Stimulated activated CD8-positive, alpha-beta memory T cell treated with anti-CD3 and anti-CD28 coated beads, Interleukin-15, amount 100 ng/mL, for 48 hours (primary cell): ENCODE measurements at places on chromosomes 12 and 14.

DNA sequence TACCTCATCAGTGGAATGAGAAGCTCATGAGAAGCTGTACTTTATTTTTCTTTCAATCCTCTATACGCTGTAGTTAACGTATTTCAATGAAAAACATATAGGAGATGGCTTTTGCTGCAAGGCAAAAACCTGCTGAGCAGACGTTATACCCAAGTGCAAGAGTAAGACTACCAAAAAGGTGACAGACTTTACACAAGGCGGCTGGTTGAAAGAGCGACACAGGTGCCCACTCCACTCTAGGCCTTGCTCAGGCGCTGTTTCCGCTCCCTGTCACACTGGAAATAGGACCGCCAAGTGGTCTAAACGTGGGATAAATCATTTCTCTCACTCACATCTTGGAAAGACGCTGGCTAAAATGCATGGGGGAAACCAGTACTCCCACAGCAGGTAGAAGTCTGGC is 54.5 kb downstream of the PPP2R5C start:
- DNase-seq = no peak

DNA sequence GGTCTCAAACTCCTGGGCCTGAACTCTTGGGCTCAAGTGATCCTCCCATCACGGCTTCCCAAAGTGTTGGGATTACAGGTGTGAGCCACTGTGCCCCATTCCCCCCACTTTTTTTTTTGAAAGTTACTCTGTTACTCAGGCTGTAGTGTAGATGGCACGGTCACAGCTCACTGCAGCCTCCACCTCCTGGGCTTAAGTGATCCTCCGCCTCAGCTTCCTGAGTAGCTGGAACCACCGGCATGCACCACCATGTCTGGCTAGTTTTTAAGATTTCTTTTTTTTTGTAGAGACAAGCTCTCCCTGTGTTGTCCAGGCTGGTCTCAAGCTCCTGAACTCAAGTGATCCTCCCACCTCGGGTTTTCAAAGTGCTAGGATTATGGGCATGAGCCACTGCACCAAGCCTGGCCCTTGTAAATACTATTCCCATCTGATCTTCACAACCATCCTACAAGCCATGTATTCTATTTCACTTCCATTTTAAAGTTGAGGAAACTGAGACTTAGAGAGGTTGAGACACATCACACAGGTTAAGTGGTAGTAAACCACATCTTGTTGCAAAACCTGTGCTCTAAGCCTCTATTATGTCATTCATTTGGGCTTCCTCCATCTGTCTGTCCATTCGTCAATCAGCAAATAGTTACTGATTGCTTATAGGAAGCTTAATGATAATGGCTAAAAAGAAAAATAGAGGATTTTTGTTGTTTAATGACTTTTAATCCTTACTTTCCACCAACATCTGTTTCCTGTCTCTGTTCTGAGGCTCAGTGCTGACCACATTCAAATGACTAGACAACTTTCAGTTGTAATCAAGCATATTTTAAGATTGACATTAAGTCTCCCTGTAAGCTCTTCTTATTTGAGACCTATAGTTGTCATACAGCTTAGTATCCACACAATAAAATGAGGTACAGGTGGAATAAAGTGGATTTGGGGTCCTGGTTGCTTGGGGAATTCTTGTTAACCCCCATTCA is 9.2 kb downstream of the ASCL4 start:
- DNase-seq = no peak

DNA sequence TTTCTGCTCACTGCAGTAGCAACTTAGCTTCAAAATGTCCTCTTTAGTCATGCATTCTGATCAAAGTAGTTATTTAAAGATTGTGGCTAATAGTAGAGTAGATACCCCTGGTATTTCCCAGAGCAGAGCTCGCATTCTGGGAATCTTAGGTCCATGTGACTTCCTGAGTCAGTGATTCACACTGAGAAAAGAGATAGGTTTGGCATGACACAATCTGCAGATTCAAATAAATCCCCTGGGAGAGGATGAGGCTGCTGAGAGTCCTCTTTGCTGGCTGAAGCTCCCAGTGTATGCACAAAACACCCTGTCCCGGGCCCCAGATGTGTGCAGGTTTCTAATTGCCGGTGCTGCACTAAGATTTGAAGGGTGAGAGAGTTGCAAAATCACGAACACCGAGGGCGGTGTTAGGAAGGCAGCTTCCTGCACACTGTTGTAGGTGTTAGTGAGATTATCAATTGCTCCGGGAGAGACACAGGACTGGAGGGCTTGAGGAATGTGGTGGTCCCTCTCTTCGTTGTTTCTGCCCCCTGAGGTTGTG is 233.2 kb downstream of the NRXN3 start:
- DNase-seq = no peak

- no peak for DNase-seq
Observed at GRCh38 chr14:69050240-69051184, 71.4 kb upstream of the ACTN1 start.

DNA sequence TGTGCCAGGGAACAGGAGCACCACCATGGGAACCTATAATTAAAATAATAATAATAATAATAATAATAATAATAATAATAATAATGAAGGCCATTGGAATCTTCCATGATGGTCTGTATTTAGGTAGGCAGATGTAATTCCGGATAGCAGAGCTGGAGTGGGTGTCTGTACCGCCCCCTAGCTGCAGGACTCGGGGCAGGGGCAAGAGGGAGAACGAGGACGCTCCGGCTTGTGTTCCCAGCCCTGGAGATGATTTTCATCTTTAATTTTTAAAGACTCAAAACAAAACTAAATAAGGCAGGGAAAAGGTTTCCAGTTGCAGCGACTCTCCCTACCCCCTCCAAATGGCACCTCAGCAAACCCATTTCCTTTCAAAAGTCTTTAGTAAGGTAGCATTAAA is 501.1 kb downstream of the VRK1 start:
- DNase-seq = no peak

DNA sequence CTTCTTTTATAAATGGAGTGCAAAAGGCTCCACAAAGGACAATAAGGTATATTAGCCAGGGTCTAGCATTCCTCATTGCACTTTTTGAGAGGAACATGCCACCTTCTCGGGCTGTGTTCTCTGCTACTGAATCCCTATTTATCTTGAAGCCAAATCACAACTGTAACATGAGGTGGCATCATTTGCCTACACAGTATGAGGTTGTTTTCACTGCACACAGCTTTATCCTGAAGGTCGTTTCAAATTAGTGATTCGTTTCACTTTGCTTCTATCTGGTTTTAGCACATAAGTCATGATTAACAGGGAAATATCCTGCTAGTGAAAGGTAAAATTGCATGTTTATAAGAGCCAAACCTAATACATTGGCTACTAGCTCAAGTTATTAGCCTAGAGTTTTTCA is 153.8 kb downstream of the SLC35F4 start:
- no peak for DNase-seq

DNA sequence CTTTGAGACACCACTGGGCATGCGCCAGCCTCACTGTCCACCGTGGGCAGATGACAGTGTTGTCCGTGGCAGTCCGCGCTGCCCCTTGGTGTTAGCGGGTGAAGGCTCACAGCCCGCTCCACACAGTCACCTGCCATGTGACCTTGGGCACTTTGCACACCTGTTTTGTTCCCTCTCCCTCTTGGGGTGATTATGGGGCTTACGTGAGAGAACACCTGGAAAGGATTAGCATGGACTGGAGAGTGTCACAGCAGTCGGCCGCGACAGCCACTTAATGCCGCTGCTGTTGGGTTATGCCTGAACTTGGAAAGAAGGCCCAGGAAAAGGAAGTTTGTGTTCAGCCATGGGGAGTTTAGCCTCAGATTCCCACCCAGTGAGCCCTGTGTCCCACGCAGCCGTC is 94.2 kb downstream of the DDX51 start:
- DNase-seq = no peak

GRCh38 chr14:69624136-69624535 is 12.7 kb downstream of the SUSD6 start:
- DNase-seq = no peak

- no peak for DNase-seq
Observed at GRCh38 chr12:94545935-94546771, 86.5 kb upstream of the CEP83 start.
